ENCODE measurements at places on chromosomes 11 and 22. TPM values are rescaled to one million over a fixed set of nuclear protein-coding genes. Genes with fewer than 3 reads are reported as not detected.

DNAJB13 gene
- total RNA-seq: 0.40 TPM

MMP7 gene
- not detected for total RNA-seq

PATE2 gene
- not detected for total RNA-seq

IL17REL gene
- not detected for total RNA-seq

LINC01488 gene
- not detected for total RNA-seq

CARD10 gene
- 0.31 TPM for total RNA-seq

CCDC87 gene
- total RNA-seq: 0.63 TPM

RIMBP3C gene
- total RNA-seq: 0.34 TPM

GPR83 gene
- total RNA-seq: 0.10 TPM

OR8G1 gene
- not detected for total RNA-seq

TRIM51G gene
- not detected for total RNA-seq

ACTN3 gene
- total RNA-seq: 0.30 TPM

SSTR3 gene
- 0.37 TPM for total RNA-seq

KCNA4 gene
- not detected for total RNA-seq

RPS6KB2 gene
- 62.7 TPM for total RNA-seq

DLG2 gene
- total RNA-seq: 2.2 TPM

UBE4A gene
- total RNA-seq: 39.4 TPM

SMTNL1 gene
- total RNA-seq: not detected

C11orf86 gene
- total RNA-seq: not detected

DCDC1 gene
- total RNA-seq: 0.21 TPM

GGTLC3 gene
- not detected for total RNA-seq

MMP11 gene
- 1.2 TPM for total RNA-seq

Measured in T-helper 17 cell (primary cell).